Neuronal stem cell (in vitro differentiated cells): ENCODE measurements at places on chromosomes 16 and 17.

- H3K27me3 ChIP-seq = no peaks in the 10 kb centered on the region
- H3K4me3 ChIP-seq = no peak overlapping the region
- peaks cover 3% of the 10 kb centered on the region for H3K4me1 ChIP-seq
- no peak for DNase-seq
- no peak overlapping the region for H3K27ac ChIP-seq
Observed at GRCh38 chr17:80797741-80798594, 193.7 kb upstream of the CHMP6 start.

- peaks cover 4% of the 10 kb centered on the region for H3K4me1 ChIP-seq
- no peak for DNase-seq
- no peaks in the 10 kb centered on the region for H3K27me3 ChIP-seq
- H3K36me3 ChIP-seq = peaks cover 3% of the 10 kb centered on the region
- no peak overlapping the region for H3K27ac ChIP-seq
- H3K4me3 ChIP-seq = no peak overlapping the region
Observed at GRCh38 chr16:47493381-47494337, 32.5 kb downstream of the PHKB start.

DNA sequence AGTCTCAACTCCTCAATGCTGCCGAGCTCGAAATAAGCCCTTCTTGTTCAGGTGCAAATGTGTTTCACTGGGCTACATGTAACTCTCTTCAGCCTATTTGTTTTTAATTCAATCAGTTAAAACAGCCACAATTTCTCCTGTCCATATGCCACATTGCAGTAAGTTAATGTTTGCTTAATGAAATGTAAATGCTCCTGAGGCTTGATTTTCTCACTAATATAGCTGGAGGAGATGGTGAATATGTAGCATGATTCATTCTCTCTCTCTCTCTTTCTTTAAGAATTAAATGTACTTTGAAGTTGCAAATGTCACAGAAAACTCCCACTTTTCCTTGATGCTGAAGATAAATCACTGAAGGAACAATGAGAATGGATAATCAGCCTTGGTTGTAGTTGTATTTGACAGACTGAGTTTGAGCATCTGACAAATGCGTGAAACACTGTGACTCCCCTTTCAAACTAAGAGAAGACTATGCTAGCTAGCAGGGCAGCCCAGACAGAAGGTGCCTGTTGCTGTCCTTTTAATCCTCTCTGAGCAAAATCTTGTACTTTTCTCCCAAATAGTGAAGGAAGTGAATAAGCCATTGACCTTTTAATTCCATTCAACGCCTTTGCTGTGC lies 161.8 kb downstream of the ANKFN1 start:
- no peak overlapping the region for H3K27ac ChIP-seq
- DNase-seq = no peak
- H3K4me1 ChIP-seq = no peaks in the 10 kb centered on the region

- no peaks in the 10 kb centered on the region for H3K36me3 ChIP-seq
- no peak overlapping the region for H3K4me3 ChIP-seq
- peaks cover 3% of the 10 kb centered on the region for H3K4me1 ChIP-seq
- H3K27ac ChIP-seq = no peak overlapping the region
- no peaks in the 10 kb centered on the region for H3K27me3 ChIP-seq
- DNase-seq = no peak
Observed at GRCh38 chr16:50961952-50962351, 189.1 kb downstream of the SALL1 start.

DNA sequence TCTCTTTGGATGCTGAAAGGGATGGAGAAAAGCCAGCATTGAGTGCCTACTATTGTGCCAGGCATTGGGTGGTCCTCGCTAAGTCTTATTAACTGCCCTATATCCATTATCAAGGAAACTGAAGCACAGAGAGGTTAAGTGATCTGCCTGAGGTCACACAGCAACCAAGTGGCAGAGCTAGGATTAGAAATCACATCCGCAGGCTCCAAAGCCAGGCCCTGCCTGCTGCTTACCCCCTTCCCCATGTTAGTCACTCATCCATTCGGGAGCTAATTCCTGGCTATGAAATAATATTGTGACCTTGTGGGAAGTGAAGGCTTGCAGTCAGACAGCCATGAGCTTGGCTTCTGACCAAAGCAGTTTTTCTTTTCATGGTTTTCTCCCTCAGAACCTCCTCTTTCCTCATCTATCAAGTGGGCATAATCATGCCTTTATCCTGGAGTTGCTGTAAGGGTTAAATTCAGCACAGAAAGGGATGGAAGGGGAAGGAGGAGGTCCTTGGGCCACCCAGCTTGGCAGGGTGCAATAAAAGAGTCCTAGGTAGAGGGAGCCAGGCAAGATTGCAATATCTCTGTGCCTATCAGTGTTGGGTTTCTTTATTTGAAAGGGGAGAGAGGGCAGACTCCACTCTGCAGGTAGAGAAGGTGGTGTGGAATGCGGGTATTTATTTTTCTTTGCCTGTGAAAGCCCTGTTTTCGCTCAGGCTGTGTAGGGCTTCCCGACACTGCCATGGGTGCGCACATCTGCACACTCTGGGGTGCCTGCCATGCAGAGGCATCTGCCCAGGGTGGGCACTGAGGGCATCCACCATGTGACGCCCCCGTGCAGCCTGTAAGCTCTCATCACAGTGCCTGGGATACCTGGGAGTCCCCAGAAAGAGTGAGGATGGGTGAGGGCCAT lies 11.3 kb downstream of the RAI1 start:
- no peaks in the 10 kb centered on the region for H3K36me3 ChIP-seq
- no peak for DNase-seq
- peak overlapping the region; percentile 59 for H3K4me3 ChIP-seq
- no peaks in the 10 kb centered on the region for H3K27me3 ChIP-seq
- peak overlapping the region; percentile 100 for H3K27ac ChIP-seq

DNA sequence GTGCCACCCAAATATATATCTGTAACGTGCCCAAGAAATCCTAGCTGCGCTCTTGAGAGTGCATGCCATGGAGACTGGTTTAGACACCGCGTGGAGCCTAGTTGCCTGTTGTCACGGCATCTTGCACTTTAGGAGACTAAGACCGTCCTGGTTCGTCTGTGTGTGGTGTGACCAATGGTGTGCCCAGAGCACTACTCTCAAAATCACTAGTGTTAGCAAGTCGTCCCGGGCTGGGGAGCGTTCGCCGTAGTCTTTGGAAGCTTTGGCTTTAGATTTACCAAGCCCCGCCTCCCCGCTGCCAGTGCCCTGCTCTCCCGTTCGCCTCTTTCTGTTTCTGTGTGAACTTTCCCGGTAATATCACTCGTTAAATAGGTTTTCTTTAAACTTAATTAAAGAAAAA lies 27.0 kb downstream of the CLUH start:
- peak overlapping the region; percentile 16 for H3K27ac ChIP-seq
- H3K27me3 ChIP-seq = no peaks in the 10 kb centered on the region
- H3K4me1 ChIP-seq = peaks cover 2% of the 10 kb centered on the region
- peaks cover 63% of the 10 kb centered on the region for H3K36me3 ChIP-seq
- no peak overlapping the region for H3K4me3 ChIP-seq

GRCh38 chr16:57356547-57356946 lies 2.0 kb upstream of the CCL22 start:
- DNase-seq = no peak
- peaks cover 18% of the 10 kb centered on the region for H3K27me3 ChIP-seq
- no peaks in the 10 kb centered on the region for H3K36me3 ChIP-seq
- H3K4me1 ChIP-seq = no peaks in the 10 kb centered on the region

DNA sequence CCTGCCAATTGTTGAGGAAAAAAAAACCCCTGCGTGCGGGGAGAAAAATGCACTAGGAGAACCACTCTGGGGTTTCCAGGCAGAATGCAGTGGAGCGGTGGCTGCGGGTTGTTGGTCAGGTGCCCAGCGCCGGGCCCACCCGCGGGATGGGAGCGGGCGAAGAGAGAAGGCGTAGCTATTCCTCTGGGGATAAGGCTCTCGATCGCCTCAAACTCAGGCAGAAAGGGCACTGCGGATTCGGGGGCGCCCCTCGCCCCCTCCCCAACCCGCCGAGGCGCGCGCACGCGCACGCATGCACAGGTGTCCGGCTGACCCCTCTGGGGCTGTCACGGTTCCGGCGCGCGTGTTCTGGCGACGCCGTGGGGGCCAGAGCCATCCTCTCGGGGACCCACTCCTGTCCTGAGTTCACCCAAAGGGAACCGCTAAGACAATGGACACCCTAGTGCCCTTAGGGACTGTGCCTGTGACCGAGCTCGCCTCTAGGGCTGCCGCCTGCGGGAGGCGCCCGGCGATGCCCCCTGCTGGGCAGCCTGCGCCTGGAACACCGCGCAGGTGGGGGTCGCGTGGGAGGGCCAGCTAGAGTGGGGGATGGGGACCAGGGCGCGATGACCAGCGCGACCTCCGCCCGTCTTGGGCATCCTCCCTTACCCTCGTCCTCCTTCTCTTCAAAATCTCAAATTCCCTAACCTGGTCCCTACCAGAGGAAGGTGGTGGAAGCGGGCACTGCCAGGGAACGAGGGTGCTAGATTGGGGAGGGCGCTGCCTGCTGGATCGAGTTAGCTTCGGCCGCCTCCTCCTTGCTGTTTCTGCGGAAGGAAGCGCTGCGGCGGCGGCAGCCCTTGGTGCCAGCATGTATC lies 14.4 kb upstream of the CBX8 start:
- H3K27me3 ChIP-seq = peaks cover 89% of the 10 kb centered on the region
- no peaks in the 10 kb centered on the region for H3K36me3 ChIP-seq
- H3K4me1 ChIP-seq = peaks cover 41% of the 10 kb centered on the region
- peak overlapping the region; percentile 53 for H3K4me3 ChIP-seq

- H3K4me3 ChIP-seq = peak overlapping the region; percentile 77
- no peak for DNase-seq
- no peaks in the 10 kb centered on the region for H3K36me3 ChIP-seq
- peaks cover 12% of the 10 kb centered on the region for H3K4me1 ChIP-seq
Observed at GRCh38 chr16:8964462-8964861, 756 bp upstream of the USP7 start.

- H3K4me3 ChIP-seq = no peak overlapping the region
- H3K4me1 ChIP-seq = peaks cover 30% of the 10 kb centered on the region
- DNase-seq = peak; percentile 67
- H3K27ac ChIP-seq = peak overlapping the region; percentile 56
- H3K27me3 ChIP-seq = no peaks in the 10 kb centered on the region
Observed at GRCh38 chr16:88769617-88770460, 15.2 kb downstream of the PIEZO1 start.

DNA sequence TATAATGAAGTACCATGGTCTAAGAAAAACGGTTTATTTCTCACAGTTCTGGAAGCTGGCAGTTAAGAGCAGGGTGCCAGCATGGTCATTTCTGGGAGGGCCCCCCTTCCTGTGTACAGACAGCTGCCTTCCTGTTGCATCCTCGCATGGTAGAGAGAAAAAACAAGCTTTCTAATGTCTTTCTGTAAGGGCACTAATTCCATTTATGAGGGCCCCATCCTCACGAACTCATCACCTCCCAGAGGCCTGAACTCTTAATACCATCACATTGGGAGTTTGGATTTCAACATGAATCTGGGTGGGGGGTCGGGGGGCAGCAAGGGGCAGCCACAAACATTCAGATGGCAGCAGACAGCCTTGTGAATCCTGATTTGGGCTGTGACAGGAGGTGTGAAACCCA lies 149.7 kb downstream of the CCDC182 start:
- H3K36me3 ChIP-seq = peaks cover 19% of the 10 kb centered on the region
- no peak overlapping the region for H3K4me3 ChIP-seq
- no peaks in the 10 kb centered on the region for H3K27me3 ChIP-seq
- peaks cover 9% of the 10 kb centered on the region for H3K4me1 ChIP-seq
- no peak for DNase-seq

GRCh38 chr17:18181358-18181757 lies 2.3 kb upstream of the ALKBH5 start:
- H3K4me1 ChIP-seq = peaks cover 39% of the 10 kb centered on the region
- DNase-seq = no peak
- peaks cover 7% of the 10 kb centered on the region for H3K36me3 ChIP-seq

DNA sequence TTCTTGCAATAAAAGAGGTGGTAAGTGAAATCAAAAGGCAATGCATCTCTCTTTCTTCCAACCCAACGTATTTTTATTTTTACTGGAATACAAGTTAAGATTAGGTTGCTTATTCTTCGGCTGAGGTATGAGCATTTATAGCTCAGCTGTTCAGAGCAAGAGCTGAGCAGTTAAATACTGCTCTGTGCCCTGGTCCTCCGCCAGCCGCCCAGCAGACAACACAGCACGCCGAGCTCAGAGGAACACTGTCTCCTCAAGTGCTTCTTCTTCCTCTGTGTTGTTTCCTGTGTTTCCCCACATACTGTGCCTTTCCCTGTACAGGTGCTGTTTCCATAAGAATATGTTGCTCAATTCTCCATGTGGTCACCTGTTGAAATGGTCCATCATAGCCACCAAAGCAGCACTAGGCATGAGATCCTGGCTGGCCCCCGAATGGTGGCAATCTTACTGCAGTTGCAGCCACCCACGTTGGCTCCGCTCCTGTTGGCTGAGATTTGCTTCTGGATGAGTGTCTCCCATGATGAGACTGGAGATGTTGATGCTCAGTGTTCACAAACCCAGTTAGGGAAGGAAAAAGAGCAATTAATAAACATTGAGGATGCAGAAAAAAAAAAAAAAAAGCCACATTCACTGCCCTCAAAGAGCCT lies 515.3 kb downstream of the GRIN2A start:
- H3K36me3 ChIP-seq = no peaks in the 10 kb centered on the region
- no peak for DNase-seq
- no peaks in the 10 kb centered on the region for H3K27me3 ChIP-seq
- H3K4me3 ChIP-seq = no peak overlapping the region

- no peak for DNase-seq
- no peaks in the 10 kb centered on the region for H3K27me3 ChIP-seq
- H3K27ac ChIP-seq = peak within 1 kb of the TSS; percentile 50
- H3K4me1 ChIP-seq = peaks cover 13% of the 10 kb centered on the region
- H3K36me3 ChIP-seq = no peaks in the 10 kb centered on the region
- peak within 1 kb of the TSS; percentile 41 for H3K4me3 ChIP-seq
Observed at GRCh38 chr17:58328195-58329034, at the start of gene TSPOAP1. TSS of gene TSPOAP1 (minus strand) at chr17:58328795. CDS start at chr17:58327920, 875 bp downstream.

- no peaks in the 10 kb centered on the region for H3K27me3 ChIP-seq
- DNase-seq = no peak
- H3K4me3 ChIP-seq = no peak overlapping the region
- no peak overlapping the region for H3K27ac ChIP-seq
- H3K36me3 ChIP-seq = peaks cover 2% of the 10 kb centered on the region
Observed at GRCh38 chr17:57425431-57425830, 169.1 kb downstream of the MSI2 start.

DNA sequence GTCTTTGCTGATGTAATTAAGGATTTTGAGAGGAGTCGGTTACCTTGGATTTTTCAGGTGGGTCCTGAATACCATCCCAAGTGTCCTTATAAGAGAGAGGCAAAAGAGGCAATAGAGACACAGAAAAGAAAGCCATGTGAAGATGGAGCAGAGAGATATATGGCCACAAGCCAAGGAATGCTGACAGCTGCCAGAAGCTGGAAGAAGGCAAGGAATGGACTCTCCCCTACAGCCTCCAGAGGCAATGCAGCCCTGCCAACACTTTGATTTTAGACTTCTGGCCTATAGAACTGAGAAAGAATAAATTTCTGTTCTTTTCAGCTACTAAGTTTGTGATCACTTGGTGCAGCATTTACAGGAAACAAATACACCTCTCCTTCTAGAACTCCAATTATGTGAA lies 8.2 kb upstream of the RNFT1 start:
- no peaks in the 10 kb centered on the region for H3K36me3 ChIP-seq
- H3K27ac ChIP-seq = no peak overlapping the region
- no peak for DNase-seq
- no peaks in the 10 kb centered on the region for H3K27me3 ChIP-seq
- H3K4me3 ChIP-seq = no peak overlapping the region
